ENCODE measurements at places on chromosomes 5 and 9. TPM values are rescaled to one million over a fixed set of nuclear protein-coding genes. Genes with fewer than 3 reads are reported as not detected.

GRCh38 chr9:75414371-75415160 is 326.3 kb downstream of the OSTF1 start:
- DNase-seq = no peak

- no peak for DNase-seq
These were observed 186.7 kb upstream of the FREM1 start for GRCh38 chr9:15096972-15097371.

GRCh38 chr9:33840381-33840780 is 23.4 kb downstream of the UBE2R2 start:
- DNase-seq = no peak

The SLC6A18 gene
- not detected for total RNA-seq

The TMEM174 gene
- not detected for total RNA-seq

- no peak for DNase-seq
These were observed 191.0 kb downstream of the GABBR2 start for GRCh38 chr9:98517761-98518160.

- DNase-seq = no peak
These were observed 114.8 kb upstream of the COL5A1 start for GRCh38 chr9:134526584-134527477.

DNA sequence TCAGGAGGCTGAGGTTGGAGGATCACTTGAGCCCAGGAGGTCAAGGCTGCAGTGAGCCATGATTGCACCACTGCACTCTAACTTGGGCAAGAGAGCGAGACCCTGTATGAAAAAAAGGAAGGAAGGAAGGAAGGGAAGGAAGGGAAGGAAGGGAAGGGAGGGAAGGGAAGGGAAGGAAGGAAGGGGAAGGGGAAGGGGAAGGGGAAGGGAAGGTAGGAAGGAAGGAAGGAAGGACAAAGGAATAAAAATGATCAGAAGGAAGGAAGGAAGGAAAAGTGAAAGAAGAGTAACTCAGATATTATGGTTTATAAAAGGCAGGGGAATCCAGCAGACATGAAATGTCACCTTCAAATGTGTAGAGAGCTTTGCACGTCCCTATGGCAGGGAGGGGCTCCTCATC is 64.4 kb downstream of the USP20 start:
- DNase-seq = no peak

The GABRA6 gene
- not detected for total RNA-seq

- DNase-seq = no peak
These were observed 81.2 kb downstream of the ZNF618 start for GRCh38 chr9:113957351-113957750.

GRCh38 chr9:109733690-109734089 is 46.3 kb upstream of the PALM2AKAP2 start:
- DNase-seq = no peak

The ANKRD18B gene
- not detected for total RNA-seq

The FGF18 gene
- total RNA-seq = not detected

The GRIA1 gene
- not detected for total RNA-seq

DNA sequence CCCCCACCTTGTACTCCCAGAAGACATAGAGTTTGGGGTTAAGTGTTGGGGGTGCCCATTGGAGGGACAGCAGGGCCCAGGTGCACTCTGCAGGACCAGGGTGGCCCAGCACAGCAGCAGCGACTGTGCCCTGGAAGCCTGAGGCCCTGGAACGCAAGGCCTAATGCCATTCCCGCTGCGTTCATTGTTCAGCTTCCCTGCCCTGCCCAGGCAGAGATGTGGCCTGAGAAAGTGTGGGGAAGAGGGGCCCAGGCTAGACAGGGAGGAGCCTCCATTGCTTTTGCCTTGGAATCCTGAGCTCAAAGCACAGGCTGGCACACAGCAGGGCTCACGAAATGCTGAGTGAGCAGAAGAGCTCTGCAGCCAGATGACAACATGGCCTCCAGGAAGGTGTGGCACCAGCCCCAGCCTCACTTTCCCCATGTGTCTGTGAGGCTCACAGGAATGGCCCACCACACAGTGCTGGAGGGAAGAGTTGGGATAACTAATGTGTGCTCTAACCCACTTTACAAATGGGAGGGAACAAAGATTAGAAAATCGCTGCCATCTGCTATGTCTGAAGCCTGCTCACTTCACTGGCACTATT is 19.4 kb downstream of the S1PR3 start:
- DNase-seq = no peak

The PCDHGB2 gene
- 0.64 TPM for total RNA-seq

The CCL27 gene
- total RNA-seq = not detected

- no peak for DNase-seq
These were observed 7.4 kb downstream of the SLC4A9 start for GRCh38 chr5:140367256-140368013.

DNA sequence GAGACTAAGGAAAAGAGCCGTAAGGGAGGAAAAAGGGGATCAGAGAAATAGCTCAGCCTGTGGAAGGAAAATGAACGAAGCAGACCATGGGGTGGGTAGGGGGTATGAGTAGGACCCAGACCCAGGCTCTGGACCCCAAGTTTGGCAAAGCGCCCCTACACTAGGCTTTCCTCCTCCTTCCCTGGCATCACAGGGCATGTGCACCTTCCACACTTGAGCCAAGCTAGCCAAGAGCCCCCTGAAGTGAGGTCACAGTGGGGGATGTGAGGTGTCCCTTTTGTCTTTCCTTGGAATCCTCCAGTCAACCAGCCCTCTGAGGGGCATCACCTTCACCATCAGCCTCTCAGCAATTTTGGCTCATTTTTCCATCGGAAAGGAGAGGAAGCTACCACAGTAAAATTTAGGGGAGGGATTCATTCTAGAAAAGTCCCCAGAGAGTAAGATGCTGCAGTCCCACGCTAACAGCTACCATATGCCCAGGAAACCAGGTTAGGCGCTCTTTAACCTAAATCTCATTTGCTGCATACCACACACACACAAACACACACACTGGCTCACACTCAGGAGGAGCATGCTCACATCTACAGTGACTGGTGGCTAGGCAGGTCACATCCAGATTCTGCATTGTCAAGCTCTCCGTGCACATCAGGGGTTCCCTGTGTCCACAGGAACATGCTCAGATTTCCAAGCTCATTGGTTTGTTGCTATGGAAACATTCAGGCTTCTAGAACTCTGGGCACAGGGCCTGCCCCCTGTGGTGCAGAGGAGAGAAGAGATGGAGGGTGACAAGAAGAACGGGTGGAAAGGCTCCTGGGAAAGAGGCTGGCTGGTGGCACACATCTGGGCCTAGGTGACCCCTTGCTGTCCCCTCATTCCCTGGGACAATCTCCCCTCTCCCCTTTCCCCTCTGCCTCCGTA is 9.9 kb downstream of the REEP2 start:
- no peak for DNase-seq

- no peak for DNase-seq
These were observed 60.8 kb upstream of the ARRDC3 start for GRCh38 chr5:91443761-91444467.

- no peak for DNase-seq
These were observed 22.9 kb upstream of the CMYA5 start for GRCh38 chr5:79666758-79667157.

The PHF24 gene
- total RNA-seq = not detected

GRCh38 chr5:14594378-14595074 is 12.9 kb downstream of the OTULINL start:
- DNase-seq = no peak

DNA sequence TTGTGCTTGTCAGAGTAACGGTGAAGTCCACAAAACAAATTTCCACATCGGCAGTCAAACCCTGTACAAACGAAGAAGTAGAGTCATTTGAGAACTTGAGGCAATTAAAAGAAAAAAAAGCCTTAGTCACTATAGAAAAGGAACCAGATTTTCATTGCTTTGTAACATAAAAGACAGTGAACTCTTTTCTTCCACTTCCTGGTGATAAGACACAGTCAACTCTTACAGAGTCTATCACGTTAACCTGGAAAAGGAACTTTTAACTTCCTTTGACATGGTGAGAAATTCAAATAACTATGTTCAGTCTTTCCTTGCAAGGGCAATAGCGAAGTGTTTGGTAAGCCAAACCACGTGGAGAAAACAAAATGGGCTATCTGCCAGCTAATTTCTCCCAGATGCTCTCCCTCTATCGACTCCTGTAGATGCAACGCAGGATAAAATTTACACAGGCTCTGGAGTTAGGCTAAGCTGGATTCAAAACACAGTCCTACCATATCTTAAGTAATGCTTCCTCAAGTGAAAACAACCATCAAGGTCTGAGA is 8.9 kb downstream of the ZFAND5 start:
- DNase-seq = no peak

The IFNK gene
- total RNA-seq = not detected

GRCh38 chr5:142686968-142687367 is 1.1 kb upstream of the FGF1 start:
- DNase-seq = no peak

The ZFP37 gene
- 2.6 TPM for total RNA-seq

- no peak for DNase-seq
These were observed 84.3 kb downstream of the GALNT10 start for GRCh38 chr5:154274828-154275185.

DNA sequence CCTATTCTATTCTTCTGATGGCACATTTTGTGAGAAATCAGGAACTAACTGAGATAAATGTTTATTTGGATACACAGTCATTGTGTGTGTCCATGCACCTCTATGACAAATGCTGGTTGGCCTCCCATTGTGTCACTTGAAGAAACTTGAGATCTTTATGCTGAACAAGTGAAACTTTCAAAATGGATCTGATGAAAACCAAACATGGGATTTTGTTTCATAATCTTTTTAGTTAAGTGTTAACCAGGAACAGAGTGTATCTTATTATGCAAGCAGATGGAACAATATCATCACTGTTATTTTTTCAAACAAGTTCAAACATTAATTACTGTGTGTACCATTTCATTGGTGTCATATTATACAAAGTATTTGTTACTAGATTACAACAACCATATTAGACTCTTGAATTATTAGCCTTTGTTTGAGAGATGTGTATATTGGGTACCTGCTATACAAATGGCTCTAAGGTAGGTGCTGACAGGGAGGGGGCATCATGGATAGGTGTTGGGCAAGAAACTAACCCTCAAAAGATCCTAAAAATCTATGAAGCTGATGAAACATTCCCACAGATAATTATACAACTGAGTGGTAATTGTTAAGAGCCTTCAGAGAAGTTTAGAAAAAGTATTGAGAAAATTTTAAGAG is 159.8 kb downstream of the PALM2AKAP2 start:
- DNase-seq = no peak

DNA sequence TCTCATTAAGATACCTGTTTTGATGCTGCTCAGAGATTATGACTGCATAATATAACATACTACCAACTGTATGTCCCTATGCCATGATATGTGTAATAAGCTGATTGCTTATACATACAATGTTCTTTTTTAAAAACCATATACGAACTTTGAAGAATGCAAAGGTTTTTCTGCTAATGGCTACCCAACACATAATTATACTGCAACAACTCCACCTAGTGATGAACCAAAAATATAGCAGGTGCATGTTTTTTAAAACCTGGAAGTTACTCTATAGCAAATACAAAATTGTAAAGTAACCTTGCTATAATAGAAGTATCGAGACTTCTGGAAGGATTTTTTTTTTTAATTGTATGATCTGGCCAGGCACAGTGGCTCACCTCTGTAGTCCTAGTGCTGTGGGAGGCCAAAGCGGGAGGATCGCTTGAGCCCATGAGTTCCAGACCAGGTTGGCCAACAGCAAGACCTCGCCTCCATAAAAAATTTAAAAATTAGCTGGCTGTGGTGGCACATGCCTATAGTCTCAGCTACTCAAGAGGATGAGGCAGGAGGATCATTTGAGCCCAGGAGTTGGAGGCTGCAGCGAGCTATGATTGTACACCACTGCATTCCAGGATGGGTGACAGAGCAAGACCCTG is 49.1 kb downstream of the HOMER1 start:
- DNase-seq = no peak

GRCh38 chr9:91726406-91727100 is 223.5 kb downstream of the ROR2 start:
- DNase-seq = no peak

- no peak for DNase-seq
These were observed 17.7 kb upstream of the FAM174A start for GRCh38 chr5:100517301-100517974.

- no peak for DNase-seq
These were observed 61.6 kb upstream of the DAB2 start for GRCh38 chr5:39486361-39486760.

GRCh38 chr5:43008363-43009153 is 31.6 kb downstream of the ANXA2R start:
- DNase-seq = peak; percentile 88

- no peak for DNase-seq
These were observed 7.0 kb downstream of the GFI1B start for GRCh38 chr9:132985489-132985888.

GRCh38 chr9:131943351-131943841 is 136.3 kb downstream of the MED27 start:
- DNase-seq = no peak

The SOX30 gene
- 0.09 TPM for total RNA-seq

The CTXN3 gene
- not detected for total RNA-seq

DNA sequence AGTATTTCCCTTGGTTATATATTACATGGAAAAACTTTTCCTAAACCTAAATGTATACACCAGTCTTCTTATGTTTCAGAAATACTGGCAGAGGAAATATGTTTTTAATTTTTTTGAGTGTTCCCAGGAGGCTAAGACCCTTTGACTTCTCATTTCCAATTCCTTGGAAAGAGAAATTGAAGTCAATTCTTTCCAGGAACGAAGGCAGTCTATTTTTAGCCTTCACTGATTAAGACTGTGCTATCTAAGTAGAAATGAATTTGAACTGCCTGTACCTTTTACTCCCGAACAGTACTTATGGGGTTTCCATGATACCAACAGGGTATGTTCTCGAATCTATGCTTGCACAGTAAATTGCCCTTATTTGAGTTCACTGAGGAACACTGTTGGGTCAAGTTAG is 340.3 kb upstream of the CD180 start:
- no peak for DNase-seq

GRCh38 chr9:107137495-107138202 is 145.4 kb upstream of the RAD23B start:
- no peak for DNase-seq

DNA sequence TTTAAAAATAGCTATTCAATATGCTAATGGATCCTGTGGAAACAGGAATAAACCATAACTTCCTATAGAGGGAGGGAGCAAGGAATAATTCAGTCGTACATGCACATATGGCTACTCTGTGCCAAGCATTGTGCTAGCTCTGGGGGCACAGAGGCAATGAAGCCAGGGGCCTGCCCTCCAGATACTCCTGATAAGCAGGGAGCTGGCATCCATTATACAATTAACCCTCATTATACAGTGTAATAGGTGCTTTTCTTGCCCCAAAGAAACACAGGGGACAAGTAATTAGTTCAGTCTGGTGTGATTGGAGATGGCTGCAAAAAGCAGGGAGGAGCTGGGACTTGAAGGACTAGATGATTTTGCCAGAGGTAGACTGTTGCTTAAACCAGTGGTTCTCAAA is 200.4 kb downstream of the SREK1 start:
- DNase-seq = no peak

DNA sequence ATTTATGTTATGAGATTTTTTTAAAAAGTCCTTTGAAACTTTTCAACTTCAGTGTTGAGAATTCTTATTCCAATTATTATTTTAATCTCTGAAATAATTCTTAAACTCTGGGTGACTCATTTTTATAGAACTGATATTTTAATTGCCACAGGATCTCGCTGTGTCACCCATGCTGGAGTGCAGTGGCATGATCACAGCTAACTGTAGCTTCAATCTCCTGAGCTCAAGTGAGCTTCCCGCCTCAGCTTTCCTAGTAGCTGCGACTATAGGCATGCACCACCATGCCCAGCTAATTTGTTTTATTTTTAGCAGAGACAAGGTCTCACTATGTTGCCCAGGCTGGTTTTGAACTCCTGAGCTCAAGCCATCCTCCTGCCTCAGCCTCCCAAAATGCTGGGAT is 41.0 kb downstream of the DIMT1 start:
- no peak for DNase-seq
